ENCODE measurements at places on chromosomes 16 and 17.

- DNase-seq: no peak
These were observed 478.3 kb upstream of the HSBP1 start for GRCh38 chr16:83329441-83329840.

- DNase-seq: no peak
These were observed 174.3 kb downstream of the CCDC182 start for GRCh38 chr17:57570724-57571344.

DNA sequence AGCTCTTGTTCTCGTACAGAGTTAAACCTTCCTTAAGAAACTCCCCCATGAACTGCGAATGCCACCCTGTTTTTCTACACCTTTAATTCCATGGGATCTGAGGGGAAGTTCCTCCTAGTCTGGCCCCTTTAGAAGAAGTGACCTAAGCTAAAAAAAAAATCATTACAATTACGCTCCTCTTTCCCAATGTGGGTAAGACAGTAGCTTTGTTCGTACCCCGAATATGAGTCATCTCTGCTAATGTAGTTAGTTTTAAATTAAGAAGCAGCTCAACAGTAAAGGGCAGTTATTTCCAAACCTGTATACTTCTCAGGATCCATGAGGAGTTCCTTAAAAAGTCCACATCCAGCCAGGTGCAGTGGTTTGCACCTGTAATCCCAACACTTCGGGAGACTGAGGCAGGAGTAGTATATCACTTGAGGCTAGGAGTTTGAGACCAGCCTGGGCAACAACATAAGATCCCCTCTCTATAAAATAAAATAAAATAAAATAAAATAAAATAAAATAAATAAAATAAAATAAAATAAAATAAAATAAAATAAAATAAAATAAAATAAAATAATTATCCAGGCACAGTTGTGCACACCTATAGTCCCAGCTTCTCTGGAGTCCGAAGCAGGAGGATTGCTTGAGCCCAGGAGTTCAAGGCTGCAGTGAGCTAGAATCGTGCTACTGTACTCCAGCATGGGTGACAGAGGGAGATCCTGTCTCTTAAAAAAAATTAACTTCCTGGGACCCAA, 26.1 kb downstream of the RCVRN start:
- peak; percentile 25 for DNase-seq

- peak; percentile 76 for DNase-seq
These were observed 12.7 kb downstream of the KRT12 start for GRCh38 chr17:40854175-40854814.

- DNase-seq: no peak
These were observed 21.6 kb downstream of the PLA2G10 start for GRCh38 chr16:14672403-14672971.

- DNase-seq: no peak
These were observed 11.8 kb downstream of the MPO start for GRCh38 chr17:58268774-58269556.

GRCh38 chr16:79104567-79104966, 496.0 kb downstream of the MAF start:
- no peak for DNase-seq

DNA sequence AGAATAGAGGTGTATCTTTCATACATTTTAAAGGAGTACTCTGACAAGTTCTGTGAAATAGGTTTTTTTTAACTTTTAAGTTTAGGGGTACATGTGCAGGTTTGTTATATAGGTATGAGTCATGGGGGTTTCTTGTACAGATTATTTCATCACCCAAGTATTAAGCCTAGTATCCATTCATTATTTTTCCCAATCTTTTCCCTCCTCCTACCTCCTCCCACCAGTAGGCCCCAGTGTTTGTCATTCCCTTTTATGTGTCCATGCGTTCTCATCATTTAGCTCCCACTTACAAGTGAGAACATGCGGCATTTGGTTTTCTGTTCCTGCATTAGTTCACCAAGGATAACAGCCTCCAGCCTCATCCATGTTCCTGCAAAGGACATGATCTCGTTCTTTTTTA, 175.5 kb downstream of the CYB561 start:
- no peak for DNase-seq

DNA sequence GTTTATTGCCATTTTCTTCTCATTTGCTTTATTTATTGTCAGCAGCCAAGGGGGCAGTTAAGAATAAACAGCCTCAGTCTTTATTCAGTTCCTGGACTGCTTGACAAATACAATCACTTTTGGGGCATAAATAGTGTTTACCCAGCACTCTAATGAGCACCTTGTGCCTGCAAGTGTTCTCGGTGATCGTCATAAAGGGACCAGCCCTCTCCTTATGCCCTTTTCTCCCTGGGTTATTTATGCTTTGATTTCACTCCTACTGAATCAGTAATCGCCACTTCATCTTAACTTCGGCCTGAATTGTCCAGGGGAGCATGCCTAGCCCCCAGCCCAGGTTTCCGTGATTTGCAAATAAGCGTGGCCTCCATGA, 55.7 kb upstream of the CACNG5 start:
- no peak for DNase-seq

GRCh38 chr17:30222251-30222650, 13.2 kb downstream of the SLC6A4 start:
- DNase-seq: no peak

- no peak for DNase-seq
These were observed 36.1 kb upstream of the FASN start for GRCh38 chr17:82134101-82134500.

DNA sequence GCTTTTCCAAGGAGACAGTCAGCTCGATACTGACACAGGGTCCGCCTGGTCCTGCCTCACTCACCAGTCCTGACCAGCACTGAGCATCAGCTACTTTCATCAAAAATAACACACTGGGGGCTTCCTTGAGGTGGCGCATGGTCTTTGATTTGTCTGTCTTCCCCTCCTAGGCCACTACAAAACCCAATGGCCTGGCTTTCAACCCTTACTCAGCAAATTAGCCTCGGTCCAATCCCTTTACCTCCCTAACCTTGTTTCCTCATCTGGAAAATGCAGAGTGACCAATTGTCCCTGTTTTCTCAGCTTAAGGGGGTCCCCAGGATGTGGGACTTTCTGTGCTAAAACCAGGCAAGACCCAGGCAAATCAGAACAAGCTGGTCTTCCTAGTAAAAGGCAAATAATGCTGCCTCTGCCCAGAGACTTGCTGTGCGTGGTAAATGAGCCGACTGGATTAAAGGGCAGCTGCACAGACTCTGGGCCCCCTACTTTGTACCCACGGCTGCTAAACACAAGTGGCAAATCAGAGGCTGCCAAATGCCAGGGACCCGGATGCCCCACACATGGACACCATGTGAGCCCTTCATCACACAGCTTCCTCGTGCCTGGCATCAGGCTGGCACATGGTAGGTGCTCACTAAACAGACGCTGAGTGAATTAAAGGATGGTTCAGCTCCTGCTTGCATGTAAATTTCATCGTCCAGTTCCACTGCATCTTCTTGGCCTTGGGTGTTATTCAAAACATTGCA, 31.2 kb upstream of the CMIP start:
- no peak for DNase-seq

- no peak for DNase-seq
These were observed 75.7 kb downstream of the SPAG9 start for GRCh38 chr17:51044976-51045375.

DNA sequence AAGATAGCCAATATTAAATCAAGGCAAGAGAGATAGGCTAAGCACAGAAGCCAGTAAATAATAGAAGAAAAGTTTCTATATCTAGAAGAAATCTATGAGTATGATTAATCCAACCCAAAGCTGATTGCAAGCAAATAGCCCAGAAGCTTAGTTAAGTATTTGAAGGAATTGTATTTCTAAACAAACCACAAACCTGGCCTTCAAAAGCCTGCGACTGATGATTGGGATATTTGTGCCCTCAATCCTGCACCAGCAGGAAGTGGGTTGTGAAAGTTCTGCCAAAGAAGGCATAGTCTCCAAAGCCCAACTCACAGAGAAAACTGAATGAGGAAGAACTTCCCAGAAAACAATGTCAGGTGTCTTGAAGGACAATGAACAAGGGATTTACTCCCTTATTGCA, 114.5 kb upstream of the C17orf78 start:
- DNase-seq: peak; percentile 21

GRCh38 chr17:66413559-66414520, 111.4 kb downstream of the PRKCA start:
- no peak for DNase-seq

GRCh38 chr16:68526143-68526781, 12.8 kb upstream of the ZFP90 start:
- DNase-seq: no peak

DNA sequence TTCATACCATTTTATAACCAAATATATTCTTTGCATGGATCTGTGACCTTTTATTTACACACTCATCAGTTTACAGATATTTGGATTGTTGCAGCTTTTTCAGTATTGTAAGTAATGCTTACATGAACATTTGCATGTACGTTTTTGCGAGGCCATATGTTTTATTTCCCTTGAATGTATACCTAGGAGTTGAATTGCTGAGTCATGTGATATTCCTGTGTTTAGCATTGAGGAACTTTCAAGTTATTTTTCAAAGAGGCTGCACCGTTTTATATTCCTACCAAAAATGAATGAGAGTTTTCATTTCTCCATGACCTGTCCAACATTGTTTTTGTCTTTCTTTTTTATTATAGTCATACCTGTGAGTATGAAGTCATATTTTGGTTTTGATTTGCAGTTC, 392.1 kb downstream of the CNTNAP4 start:
- no peak for DNase-seq

DNA sequence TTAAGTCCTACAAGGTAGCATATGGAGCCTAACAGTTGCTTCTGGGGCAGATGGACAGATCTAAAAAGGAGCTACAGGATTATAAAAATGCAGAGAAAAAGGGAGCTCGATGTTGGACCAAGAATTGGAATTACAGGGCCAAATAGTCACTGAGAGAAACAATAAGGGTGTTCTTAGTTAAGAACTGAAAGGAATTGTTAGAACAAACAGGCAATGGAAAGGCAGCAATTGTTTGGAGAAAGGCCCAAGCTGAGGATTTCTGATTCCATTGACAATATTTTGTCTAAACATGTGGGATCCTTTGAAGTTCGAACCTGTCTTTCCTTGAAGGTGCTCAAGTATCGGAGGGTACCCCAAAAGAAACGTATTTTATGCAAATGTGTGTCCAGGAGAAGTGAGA, 513.6 kb upstream of the CDH8 start:
- no peak for DNase-seq

GRCh38 chr16:17404941-17405689, 65.6 kb downstream of the XYLT1 start:
- peak; percentile 83 for DNase-seq

DNA sequence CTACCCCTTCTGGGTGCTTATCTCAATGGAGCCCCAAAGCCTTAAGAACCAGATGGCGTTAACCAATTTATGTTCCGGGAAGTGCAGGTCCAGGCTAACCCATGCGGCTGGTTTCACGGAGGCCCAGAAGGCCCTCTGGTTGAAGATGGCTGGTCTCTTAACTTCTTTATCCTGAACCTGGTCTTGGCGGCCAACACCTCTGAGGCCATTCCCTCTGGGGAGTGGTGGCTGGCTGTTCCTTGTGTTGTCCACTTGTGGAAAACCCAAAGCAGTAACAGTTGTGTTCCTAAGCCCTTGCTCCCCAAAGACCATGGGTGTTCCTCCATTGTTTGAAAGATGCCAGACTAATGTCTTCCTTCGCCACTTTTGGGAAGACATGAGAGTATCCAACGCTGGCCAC, 1.5 kb downstream of the CDYL2 start:
- DNase-seq: no peak

GRCh38 chr16:74865922-74866598, 91.4 kb upstream of the FA2H start:
- DNase-seq: no peak

DNA sequence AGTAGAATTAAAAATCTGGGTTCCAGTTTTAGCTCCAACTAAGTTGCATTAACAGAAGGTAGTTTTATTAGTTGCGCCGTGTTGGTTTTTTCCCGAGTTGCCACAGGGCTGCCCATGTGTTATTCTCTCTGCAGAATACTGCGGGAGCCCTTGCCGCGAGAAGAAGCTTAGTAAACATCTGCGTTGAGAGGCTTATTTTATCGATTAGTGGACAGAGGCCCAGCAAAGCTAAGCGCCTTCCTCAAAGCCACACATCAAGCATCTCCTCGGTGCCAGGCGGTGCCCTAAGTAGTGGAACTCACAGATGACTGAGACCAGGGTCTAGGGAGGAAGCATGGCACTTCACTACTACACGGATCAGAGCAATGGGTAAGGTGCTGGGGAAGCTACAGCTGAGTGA, 212.3 kb upstream of the IRX5 start:
- no peak for DNase-seq

- peak; percentile 50 for DNase-seq
These were observed 9.5 kb downstream of the DEF8 start for GRCh38 chr16:89958068-89958467.

- DNase-seq: peak; percentile 77
These were observed at the start of gene TP53 for GRCh38 chr17:7687072-7687907. Gene TP53 (minus strand): TSS chr17:7687490. CDS start chr17:7676594, 10,896 bp downstream.

- DNase-seq: no peak
These were observed 43.6 kb downstream of the RPA1 start for GRCh38 chr17:1873418-1873817.

- DNase-seq: no peak
These were observed 25.4 kb downstream of the BANP start for GRCh38 chr16:87976665-87977064.

GRCh38 chr17:61967729-61968128, 39.9 kb upstream of the INTS2 start:
- DNase-seq: no peak

DNA sequence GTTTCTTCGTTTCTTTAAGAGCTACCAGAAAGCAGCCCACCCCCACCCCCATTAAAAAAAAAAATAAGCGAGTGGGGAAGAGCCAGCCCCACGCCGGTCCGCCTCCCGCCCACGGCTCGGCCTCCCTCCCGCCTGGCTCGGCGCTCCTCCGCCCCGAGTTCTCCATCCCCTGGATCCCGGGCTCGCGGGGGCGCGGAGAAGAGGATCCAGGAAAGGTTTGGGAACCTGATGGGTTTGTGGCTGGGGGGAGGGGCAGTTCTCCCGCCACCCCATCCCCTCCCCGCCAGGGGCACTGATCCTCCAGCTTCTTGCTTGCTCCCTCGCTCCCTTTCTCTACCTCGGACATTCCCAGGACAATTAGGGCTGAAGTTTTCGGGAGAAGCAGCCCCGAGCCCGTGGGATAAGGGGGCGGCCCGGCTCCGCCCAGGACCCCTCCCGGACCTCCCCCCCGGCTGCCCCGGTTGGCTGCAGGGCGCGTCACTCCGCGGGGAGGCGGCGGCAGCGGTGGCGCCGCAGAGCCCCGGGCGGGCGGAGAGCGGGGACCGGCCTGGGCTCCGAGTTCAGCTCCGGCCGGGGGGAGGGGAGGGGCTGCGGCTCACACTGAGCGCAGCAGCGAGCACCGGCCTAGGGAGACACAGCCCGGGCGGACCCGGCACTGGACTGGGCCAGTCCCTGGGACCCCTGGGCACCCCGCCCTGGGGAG, 1.0 kb upstream of the SALL1 start:
- peak; percentile 96 for DNase-seq

- no peak for DNase-seq
These were observed 4.4 kb downstream of the FDXR start for GRCh38 chr17:74868251-74868907.

GRCh38 chr16:27600381-27600780, 50.4 kb downstream of the KATNIP start:
- DNase-seq: no peak

DNA sequence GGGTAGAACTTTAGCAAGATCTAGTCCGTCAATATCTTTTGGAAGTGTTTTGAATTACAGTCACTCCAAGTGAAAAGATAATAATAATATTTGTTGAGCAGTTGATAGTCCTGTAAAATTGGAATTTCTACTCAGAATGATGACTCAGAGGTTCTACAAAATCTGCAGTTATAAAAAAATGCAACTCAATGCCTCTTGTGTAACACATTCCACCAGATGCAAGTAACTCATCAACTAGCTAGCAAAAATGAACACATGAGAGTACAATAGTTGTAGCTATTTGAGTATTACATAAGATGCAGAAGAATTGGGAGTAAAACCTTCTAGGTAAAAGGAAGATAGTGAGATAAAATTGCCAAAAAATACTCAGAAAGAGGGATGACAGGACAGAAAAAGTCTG, 177.2 kb downstream of the CDH8 start:
- peak; percentile 61 for DNase-seq

Data from AG08395 (cell line).